Stromal cell of bone marrow (primary cell): ENCODE measurements at places on chromosomes 3 and 15.

DNA sequence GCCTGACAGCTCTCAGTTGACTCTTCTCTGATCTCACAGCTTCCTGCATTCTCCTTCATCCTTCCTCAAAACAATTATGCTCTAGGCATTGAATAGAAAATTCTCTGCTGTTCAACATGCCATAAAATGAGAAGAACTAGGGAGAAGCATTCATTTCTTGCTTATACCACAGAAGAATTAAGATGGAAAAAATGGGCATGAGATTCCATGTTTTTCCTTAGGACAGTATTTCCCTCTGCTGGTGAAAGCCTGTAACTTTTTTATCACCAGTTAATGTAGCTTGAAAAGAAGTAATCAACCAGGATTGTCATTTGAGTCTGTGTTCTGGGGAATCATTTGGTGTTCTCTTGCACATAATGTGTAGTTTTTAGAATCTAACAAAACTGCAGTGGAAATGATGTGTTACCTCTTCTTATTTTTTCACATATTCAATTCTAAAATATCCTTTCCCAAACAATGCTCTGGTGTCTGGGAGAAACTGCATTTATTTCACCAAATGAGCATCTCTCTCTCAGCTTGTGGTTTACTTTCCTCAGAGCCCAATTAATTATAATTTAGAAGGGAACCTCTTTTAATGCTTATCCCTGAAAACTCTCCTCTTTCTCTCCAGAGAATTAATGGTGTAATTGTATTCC, 92.8 kb upstream of the DCBLD2 start:
- no peak for DNase-seq

DNA sequence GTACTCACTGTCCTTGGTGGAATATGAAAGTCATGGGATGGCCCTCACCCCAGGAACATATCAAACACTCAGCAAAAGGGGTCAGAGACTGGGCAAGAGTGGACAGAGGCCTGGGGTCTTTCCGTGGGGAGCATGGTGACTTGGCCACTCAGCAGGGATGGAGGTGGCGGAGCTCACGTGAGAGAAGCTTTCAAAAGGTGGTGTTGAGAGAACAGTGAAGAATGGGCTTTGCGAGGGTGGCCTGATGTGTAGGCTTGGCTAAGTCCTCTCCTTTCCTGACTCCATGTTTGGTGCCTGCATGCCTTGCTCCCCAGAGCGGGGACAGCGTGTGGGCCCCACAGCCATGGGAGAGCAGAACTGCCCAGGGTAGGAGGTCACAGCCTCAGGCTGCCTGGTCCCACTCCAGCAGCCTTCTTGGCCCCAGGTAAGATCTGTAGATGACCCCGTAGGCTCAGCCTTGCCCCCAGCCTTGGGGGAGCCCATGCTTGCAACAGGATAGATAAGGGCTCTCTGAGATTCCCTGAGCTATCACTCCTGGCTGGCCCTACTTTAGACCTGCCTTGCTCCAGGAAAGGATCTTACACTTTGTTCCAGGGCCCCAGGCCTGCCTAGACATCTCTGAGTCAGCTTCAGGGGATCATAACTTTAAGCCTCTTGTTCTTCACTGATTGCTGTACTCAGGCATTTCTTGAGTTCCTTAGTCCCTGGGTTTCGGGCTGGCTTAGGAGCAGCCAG, 17.0 kb downstream of the RPLP1 start:
- DNase-seq = no peak

DNA sequence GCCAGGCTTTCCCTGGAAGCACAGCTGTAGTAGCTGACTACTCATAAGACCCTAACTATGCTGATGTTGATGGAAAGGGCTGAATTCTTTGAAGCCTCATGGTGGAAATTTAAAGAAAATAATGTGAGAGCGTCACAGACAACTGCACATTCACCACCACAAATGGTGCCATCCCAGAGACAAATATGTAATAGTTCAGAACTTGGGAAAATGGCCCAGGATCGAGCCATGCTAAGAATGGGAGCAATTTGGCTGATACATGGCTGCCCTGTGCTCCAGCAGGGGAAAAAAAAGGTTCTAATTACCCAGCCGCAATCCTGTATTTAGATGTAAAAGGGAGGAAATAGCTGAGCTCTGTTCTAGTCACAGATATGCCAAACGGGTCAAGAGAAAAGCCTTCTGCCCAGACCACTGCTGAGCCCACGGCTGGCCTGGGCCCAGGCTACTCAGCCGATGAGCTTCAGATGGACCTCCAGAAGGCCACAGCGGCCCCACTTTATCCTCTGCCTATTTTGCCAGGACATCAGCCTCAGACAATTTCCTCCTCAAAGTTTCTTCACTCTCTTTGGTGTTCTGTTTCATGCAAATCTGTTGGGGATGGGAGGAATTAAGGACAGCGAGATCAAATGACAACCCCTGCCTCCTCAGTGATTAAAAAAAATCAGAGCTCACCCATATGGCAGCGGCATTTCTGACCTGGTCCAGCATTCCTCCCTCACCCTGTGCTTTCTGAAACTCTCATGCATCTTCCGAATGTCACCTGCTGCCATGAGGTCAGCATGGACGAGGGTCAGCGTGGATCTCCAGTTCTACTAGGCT, 54.5 kb upstream of the MEX3B start:
- no peak for DNase-seq

GRCh38 chr3:186152889-186153292, 44.0 kb upstream of the ETV5 start:
- DNase-seq = no peak

DNA sequence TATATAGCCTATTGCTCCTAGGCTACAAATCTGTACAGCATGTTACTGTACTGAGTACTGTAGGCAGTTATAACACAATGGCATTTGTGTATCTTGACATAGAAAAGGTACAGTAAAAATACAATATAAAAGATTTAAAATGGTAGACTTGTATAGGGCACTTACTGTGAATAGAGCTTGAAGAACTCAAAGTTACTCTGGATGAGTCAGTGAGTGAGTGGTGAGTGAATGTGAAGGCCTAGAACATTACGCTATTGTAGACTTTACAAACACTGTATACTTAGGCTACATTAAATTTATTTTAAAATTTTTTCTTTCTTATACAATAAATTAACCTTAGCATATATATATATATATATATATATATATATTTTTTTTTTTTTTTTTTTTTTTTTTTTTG, 140.0 kb upstream of the UBE2E1 start:
- DNase-seq = no peak

GRCh38 chr15:42384597-42384996, 25.3 kb downstream of the CAPN3 start:
- DNase-seq = no peak

DNA sequence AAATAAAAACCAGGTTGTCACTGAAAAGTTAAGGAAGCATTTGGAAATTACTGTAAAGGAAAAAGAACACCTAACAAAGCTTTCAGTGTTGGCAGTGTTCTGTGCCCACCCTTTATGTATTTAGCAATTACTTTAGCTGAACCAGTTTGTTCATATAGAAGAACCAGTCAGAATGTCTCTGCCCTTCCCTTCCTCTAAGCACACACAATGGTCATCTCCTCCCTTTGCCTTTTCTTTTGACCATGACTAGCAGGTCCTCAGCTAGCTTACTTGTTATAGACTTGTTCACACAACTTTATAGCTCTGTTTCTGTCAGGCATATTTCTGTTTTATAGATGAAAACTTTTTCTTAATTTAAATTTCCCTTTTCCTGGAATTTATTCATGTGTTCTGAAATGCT, 59.6 kb downstream of the AKAP13 start:
- no peak for DNase-seq

- no peak for DNase-seq
Measured at GRCh38 chr3:136899622-136900158, 37.7 kb downstream of the NCK1 start.
